Spleen (tissue), 13 donors: ENCODE measurements at places on chromosomes 5 and 9.

DNA sequence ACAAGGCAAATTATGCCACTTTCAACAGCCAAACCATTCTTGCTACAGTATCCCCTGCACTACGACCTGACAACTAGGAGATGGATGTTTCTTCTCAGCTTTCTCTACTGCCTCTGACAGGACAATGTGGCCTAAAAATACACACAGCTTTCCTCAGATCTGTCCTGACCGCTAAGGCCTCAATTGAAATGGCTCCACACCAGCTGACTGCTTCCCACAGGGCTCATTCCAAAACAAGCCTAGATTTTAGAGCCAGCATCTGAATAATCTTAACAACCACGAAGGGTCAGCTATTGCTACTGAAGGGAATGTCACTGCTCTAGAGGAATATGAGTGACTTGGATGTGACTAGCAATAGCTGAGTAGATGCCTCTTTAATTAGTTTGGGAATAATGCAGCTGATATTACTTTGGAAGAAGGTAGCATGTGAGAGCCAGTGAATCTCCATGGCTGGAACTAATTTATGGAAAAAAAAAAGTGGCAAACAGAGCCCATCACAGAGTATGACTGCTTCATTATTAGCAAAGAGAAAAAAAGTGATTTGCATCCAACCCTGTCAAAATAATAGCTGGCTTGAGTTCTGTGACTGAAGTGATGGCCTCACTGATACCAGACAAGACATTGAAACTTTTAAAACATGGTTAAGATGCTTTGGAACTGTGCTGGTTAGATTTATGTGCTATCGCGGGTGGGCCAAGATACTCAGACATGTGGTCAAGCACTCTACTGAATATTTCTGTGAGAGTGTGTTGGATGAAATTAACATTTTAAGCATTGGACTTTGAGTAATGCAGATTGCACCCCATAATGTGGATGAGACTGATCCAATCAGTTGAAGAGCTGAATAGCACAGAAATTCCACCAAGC, 450.2 kb downstream of the NR2F1-AS1 start:
- no peak for DNase-seq

DNA sequence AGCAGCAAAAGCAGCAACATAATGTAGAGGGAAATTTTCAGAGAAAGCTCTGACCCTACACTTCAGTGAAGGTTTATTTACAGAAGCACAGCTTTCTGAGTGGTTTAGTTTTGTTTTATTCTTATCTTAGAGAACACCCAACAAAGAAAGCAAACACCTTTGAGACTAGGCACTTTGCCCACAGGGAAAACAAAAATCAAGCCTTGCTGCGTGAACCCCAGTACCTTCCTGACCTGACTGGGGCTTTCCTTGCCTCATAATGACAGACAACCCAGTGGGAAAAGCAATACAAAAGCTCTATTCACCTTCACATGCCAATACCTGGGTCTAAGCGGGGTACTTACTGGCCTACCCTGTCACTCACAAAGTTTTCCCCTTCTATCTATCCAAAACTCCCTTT, 189.8 kb downstream of the HINT1 start:
- DNase-seq: no peak

- DNase-seq: no peak
Measured at GRCh38 chr9:31034311-31034710, 1350.1 kb upstream of the ACO1 start.

DNA sequence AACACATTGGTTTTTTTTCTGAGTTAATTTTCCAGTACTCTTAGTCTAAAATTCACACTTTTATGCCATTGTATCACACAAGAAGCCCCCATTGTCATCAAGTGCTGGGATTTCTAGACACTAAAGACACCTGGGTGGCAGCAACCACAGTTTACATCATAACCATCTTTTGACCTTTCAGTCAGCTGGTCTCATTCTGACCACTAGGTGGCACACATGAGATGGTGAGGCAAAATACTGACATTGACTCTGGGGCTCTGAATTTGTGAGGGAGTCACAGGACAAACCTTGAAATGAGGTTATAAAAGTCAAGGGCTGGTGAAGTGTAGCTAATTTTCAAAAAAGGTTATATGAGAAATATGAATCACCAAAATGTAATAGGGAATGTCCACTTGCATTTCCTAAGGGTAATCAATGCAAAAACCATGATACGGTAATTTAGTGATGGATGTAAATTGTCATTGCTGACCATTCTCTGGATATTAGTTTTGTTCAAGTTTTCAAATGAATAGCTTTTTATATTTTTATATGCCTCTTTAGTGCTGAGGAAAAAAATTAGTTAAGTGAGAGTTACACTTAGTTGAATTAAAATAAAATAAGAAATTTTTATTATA, 229.4 kb downstream of the DMAC1 start:
- no peak for DNase-seq

GRCh38 chr9:76512826-76513225, 53.8 kb downstream of the GCNT1 start:
- DNase-seq: no peak
